AG04450 (cell line): ENCODE measurements at places on chromosomes 12 and 14. TPM values are rescaled to one million over a fixed set of nuclear protein-coding genes. Genes with fewer than 3 reads are reported as not detected.

The DPF3 gene
- 15.8 and 18.1 TPM in 2 replicates for polyA plus RNA-seq

The HPD gene
- 0.05 TPM in 1 of 2 replicates, not detected in the other for polyA plus RNA-seq

The RDH12 gene
- not detected in 2 replicates for polyA plus RNA-seq

The HAL gene
- 0.02 and 0.06 TPM in 2 replicates for polyA plus RNA-seq

The C1S gene
- 406 and 458 TPM in 2 replicates for polyA plus RNA-seq

The KRT2 gene
- not detected in 2 replicates for polyA plus RNA-seq

The SERPINA9 gene
- 0.05 and 0.07 TPM in 2 replicates for polyA plus RNA-seq

The SELPLG gene
- 6.1 and 9.8 TPM in 2 replicates for polyA plus RNA-seq

The FOXG1 gene
- polyA plus RNA-seq = not detected in 2 replicates

DNA sequence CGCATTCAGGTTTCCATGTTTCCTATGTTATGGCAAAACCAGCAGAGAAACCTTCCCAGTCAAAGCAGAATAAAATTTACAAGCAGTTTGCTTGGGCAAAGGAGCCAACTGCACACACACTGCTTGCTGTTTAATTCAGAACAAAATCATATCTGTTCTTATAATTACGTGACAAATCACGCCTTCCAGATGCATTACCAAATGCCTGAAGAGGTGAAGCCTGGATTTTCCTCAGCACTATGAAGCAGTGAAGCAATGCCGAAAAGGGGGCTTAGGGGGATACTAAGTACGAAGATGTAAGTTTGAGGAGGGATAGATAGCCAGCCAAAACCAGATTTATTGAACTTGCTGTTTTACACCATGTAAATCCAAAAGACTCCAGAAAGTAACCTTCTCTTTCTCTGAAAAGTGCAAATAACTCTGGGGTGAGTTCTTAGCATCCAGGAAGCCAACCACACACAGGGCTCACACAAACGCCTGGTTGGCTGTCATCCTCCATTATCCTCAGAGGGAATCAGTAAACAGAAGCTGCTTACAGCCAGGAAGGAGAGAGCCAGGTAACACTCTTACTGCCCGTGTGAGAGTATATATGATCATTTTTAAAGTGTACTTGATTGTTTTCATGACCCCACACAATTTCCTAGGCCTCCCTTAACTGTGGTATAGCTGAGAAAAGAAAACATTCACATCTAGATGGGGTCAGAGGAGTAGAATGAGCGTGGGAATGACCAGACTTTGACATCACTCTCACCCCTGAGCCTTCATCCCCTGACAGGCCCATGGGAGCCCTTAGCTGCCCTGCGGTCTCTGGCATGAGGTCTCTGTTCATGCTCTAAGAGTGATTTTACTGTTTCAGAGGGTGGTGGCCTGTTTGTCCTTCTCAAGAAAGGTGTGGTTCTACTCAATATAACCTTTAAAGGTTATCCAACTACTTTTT is 442.5 kb downstream of the EGLN3 start:
- DNase-seq = no peak

- DNase-seq = no peak
Observed at GRCh38 chr12:33813536-33813935, 208.8 kb upstream of the ALG10 start.

DNA sequence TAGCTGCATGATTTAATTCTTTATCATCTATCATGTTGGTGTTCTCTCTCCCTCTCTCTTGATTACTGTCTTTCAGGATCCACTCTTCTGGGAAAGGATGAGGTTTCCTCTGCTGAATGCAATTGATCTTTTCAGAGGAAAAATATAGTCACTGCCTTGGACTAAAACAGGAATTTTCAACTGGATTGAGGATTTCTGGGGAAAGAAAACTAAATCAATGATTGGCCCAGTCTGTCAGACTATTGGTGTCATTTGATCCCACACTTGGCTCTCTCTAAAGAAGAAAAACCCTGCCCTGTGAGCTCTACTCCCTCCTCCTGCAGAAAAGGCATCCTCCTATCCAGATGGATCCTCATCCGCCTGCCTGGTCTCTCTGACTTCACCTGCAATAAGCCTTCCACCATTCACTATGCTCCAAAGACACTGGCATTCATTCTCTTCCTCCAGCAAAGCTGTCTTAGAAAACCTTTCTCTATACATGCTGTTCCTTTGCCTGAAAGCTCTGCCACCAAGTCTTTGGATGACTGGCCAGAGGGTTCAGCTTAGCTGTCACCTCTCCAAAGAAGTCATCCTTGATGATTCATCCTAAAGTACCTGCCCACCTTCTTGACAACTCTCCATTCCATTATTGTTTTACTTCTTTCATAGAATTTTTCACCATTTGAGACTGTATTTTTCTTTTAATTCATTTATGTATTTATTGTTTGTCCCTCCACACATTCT is 127.7 kb upstream of the CAND1 start:
- DNase-seq = no peak

GRCh38 chr12:124929649-124930419 is 15.4 kb upstream of the UBC start:
- DNase-seq = no peak

- DNase-seq = no peak
Observed at GRCh38 chr14:100547633-100548294, 39.5 kb downstream of the BEGAIN start.

GRCh38 chr14:37384870-37385596 is 187.3 kb downstream of the MIPOL1 start:
- DNase-seq = no peak

- DNase-seq = no peak
Observed at GRCh38 chr14:80315681-80316080, 104.4 kb upstream of the DIO2 start.

DNA sequence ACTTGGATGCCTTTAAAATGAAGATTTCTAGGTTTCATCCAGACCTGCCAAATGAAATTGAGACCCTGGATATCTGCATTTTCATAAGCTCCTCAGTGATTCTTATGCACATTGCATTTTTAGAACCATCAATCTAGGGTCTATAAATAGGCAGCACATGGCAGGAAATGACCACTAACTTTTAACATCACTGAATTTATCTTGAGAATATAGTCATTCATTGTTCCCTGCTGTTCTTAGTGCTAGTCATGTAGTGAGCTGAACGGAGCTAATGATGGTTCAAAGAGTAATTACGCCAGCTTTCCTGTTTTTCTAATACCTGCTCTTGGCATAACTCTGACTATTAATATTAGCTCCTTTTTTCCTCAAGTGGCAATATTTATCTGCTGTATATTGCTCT is 91.6 kb downstream of the TPH2 start:
- no peak for DNase-seq

DNA sequence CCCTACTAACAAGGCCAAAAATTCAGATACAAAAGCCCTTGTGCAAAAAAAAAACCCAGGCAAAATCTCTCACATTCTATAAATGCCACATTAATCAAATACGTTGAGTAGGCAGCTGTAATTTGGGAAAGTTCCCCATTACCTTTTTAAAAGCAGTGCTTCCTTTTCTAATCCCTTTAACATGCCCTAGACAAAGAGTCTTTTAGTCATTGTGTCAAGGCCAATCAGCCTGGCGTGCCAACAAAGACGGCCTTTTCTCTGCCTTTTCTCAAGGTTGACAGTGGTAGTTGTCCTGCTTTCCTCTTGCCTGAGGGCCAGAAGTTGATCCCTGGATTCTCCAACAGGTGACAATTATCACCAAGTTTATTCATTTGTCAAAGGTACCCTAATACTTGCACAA is 62.5 kb upstream of the METAP2 start:
- DNase-seq = no peak

- no peak for DNase-seq
Observed at GRCh38 chr12:110466791-110467190, 1.3 kb downstream of the GPN3 start.

DNA sequence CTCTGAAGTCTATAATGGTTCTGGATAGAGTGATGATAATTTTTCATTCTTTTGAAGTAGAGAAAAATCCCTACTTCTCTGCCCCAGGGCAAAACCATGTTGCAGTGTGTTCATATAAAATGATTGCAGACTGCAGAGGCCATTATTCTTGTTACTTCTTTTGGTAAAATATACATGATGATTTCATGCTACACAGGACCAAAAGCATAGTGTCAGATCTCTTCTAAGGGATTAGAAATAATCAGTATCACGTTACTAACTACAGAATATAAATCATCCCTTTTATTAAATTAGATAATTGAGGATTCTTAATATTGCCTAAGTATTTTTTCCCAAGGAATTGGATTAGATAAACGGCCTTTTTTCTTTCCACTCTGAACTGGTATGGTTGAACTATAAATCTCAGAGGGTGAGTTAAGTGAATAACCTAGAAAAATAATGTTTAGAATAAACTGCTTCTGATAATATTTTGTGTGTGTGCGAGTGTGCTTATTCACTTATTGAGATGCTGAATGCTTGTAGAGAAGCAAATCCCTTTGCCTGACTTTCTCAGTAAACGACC is 156.2 kb downstream of the EFCAB11 start:
- no peak for DNase-seq

DNA sequence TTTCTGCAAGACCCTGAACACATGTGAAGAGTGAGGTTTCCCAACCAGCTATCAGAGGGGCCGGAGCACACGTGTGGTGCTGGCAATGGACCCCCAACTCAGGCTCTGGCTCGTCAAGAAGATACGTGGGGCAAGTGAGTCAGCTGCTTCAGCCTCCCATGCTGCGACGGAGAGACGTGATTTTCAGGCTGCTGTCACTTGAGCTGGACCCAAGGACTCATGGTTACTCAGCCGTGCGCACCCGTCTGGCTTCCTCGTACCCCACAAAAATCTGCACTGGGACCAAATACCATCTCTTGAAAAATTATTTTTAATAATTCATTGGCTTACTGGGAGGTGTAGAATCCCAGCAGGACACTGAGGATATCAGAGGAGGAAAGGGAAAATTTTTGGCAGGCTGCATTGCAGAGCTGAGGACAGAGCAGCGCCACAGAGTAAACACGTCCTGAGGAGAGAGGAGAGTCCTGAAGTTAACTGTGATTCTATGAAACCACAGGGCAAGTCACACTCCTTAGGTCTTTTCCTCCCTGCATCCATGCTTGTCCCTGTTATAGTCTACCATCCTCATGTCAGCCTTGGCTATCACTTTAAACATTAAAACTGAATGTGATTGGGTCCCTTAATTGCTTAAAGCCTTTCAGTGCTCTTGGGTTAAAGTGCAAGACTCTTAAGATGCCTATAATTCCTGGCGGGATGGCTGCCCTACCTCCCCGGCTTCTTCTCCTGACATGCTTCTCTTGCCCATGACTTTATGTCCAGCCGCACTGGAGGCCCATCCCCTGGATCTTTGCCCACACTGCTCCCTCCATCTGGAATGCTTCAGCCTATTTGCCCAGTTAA is 95.3 kb upstream of the SLC35F4 start:
- DNase-seq = no peak

DNA sequence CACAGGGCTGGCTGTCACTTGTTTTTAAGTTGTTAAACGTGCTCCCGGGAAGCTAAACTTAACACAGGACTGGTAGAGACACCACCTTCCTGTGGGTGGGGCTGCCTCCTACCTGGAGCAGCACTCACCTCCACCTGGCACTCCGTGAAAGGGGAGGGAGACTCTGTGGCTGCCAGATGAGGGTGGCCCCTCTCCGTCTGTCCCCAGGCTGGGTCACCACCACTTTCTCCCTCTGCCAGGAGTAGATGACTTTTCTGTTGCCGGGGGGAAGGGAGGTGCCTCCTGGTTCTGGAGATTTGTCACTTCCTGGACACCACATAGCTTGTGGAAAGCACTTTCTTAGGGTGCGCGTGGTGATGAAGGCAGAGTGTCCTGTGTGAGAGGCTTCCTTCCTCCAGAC is 81.3 kb downstream of the WDR20 start:
- no peak for DNase-seq

GRCh38 chr12:113253532-113254285 is 32.4 kb downstream of the TPCN1 start:
- no peak for DNase-seq
